ENCODE measurements at places on chromosomes 2 and 18. TPM values are rescaled to one million over a fixed set of nuclear protein-coding genes. Genes with fewer than 3 reads are reported as not detected.

MLPH gene
- 15.2 TPM for total RNA-seq

TTC27 gene
- 12.0 TPM for total RNA-seq

LTBP1 gene
- 1.5 TPM for total RNA-seq

DNA sequence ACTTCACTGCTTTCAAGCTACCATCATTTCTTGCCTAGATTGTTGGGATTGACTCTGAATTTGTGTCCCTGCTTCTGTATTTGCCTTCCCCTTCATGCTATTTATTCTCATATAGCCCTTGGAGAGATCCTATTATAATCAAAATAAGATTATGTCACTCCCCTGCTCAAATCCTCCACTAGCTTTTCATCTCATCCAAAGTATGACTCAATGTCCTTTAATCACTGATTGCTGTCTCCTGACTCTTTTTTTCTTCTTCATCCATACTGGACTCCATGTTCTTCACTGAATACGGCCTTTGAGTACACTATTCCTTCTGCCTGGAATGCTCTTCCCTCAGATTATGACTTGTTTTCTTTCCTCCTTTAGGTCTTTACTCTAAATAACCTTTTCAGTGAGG is 5.0 kb downstream of the RBKS start:
- no peak overlapping the region for H3K27ac ChIP-seq
- DNase-seq, result no peak

GRCh38 chr18:66616523-66616983 is 12.7 kb upstream of the CDH19 start:
- H3K4me3 ChIP-seq, result no peak overlapping the region
- H3K27me3 ChIP-seq, result no peaks in the 10 kb centered on the region
- H3K36me3 ChIP-seq, result no peaks in the 10 kb centered on the region
- H3K27ac ChIP-seq, result no peak overlapping the region
- no peak for DNase-seq
